T-helper 2 cell (primary cell): ENCODE measurements at places on chromosomes 3 and 15.

GRCh38 chr15:57769266-57769665 is 62.8 kb downstream of the POLR2M start:
- no peak for DNase-seq

GRCh38 chr3:118128886-118129285 is 905.8 kb downstream of the IGSF11 start:
- no peak for DNase-seq

DNA sequence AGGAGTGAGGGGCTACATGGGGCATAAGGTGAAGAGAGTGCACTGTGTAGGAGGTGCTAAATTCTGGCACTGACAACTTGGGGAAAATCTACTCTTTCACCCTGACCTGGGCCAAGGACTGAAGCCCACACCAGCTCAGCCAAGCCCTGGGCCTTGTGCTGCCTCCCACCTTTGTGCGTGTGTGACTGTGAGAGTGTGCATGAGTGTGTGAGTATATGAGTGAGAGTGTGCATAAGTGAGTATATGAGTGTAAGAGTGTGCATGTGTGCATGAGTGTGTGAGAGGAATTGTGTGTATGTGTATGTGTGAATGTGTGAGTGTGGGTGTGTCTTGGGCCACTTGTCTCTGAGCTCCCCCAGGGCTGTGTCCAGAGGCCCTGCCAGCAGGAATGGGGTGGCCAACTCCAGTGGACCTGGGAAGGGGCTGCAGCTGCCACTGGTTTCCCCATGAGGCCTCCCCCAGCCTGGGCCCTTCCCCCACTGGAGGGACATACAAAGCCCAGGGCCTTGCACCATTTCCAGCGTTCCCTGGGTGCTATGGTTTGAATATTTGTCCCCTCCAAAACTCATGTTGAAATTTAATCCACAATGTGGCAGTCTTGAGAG is 15.2 kb downstream of the C3orf22 start:
- no peak for DNase-seq

DNA sequence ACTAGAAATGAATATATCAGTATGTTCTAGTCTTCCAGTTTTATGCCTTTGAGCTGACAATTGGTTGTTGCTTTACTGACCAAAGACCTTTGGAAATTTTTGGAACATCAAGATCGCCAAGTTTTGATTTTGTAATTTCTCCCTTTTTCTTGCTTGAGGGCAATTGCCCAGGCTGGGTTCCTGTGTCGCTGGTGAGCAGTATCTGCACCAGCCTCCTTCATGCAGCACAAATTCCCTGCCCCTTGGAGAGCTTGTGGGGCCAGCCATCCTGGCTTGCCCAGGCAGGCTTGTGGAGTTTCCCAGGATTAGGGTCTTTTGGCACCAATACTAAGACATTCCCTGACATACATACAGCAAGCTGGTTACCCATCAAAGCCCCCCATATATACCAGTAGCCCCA is 37.9 kb upstream of the HACD2 start:
- DNase-seq: no peak

- no peak for DNase-seq
Observed at GRCh38 chr15:74222240-74223119, 13.6 kb upstream of the CCDC33 start.

GRCh38 chr15:92336419-92336987 is 57.2 kb upstream of the ST8SIA2 start:
- no peak for DNase-seq

DNA sequence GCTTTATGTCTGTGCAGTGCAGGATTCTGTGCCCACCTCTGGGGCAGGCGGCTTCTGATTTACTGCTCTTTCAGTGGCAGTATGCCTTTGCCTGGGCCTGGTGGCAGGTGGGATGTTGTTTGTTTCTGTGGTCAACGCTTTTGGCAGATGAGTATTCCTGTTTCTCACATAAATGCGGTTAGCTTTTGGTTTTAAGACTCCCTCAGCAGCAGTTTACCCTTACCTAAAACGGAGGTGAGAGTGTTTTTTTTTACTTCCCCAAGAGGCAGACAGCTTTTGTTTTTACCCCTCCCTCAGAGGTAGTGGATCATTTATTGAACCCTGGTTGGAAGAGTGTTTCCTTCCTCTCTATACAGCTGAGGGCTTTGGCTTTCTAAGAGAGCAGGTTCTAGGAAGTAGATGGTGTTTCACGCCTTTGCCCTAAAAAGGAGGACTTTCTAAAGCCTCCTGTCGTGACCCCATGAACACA is 134.1 kb upstream of the PLSCR5 start:
- no peak for DNase-seq

DNA sequence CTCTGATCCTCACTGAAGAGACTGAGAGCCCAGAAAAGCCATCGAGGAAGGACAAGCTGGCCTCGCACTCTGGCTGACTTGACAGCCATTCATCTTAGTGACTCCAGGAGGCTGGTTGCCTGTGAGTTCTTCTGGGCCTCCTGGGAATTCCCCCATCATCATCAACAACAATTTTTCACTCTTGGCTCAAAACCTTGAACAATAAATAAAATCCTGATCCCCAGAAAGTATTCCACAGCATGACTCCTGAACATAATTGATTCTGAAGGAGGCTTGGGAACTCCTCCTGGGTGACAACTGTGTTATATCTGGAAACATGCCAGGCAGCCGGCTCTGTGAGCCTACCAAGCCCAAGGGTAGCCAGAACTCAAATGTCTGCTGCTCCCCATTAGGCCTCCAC is 188.6 kb downstream of the SHQ1 start:
- no peak for DNase-seq

- no peak for DNase-seq
Observed at GRCh38 chr3:194609601-194610000, 23.6 kb downstream of the TMEM44 start.

DNA sequence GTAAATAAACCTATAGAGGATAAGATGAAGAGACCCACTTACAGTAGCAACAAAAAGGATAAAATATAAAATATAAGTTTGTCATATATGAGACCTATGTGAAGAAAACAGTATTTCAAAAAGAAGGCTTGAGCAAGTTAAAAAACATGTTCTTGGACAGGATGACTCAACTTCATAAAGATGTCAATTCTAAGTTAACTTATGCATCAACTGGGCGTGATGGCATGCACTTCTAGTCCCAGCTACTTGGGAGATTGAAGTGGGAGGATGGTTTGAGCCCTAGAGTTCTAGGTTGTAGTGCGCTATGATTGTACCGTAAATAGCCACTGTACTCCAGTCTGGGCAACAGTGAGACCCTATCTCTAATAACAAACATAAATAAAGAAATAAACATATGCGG is 59.7 kb downstream of the PDCD6IP start:
- no peak for DNase-seq

DNA sequence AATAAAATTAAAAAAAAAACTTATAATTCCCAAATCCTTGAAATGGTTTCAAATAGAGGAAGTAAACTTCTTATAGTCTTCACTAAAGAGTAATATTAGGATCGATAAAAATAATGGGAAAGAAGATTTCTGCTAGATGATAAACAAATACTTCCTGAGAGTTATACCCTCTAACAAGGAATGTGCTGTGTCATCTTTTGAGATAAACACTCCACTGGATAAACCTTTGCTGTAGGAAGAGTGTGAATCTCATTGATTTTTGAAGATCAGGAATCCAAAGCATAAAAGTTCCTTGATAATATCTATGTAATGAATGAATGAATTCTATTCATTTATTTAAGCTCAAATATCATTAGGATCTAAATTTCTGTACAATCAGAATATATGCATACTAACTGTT is 161.0 kb upstream of the GBE1 start:
- DNase-seq: no peak

GRCh38 chr3:100602506-100603444 is 6.6 kb upstream of the ADGRG7 start:
- DNase-seq: no peak

DNA sequence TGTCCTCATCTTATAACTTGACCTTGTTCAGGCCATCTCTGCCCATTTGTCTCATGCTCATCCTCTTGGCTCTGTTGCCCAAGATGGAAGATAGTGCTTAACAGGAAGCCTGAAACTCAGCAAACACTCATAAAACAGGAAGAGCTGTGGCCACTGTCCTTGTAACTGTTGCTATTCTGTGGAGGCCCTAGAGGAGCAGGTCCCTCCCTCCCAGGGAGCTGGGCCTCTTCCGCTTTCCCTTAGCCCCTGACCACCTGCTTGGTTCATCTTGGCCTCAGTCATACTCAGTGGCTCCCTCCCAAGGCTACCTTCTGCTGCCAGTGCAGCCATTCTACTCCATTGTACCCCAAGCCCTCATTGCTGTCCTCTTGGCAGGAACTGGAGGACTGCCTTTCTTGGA is 3.5 kb downstream of the MAPKAPK3 start:
- no peak for DNase-seq

GRCh38 chr3:130658678-130659077 is 88.0 kb downstream of the PIK3R4 start:
- DNase-seq: no peak

DNA sequence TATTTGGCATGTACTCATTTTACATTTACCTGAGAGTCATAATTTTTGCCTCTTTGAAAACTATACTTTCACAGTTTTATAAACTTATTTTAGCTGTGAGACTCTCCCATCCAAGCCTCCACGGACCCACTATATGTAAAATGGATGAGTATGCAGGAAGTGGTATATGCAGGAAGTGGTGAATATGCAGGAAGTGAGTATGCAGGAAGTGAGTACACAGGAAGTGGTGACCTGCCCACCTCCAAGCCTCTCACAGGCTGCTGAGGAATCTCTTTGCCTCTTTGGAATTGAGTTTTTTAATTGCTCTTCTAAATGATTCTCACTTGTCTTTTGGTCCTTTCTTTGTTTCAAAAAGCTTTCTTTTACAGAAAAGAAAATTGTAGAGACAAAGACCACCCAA is 85.2 kb downstream of the KBTBD8 start:
- DNase-seq: peak; percentile 5

DNA sequence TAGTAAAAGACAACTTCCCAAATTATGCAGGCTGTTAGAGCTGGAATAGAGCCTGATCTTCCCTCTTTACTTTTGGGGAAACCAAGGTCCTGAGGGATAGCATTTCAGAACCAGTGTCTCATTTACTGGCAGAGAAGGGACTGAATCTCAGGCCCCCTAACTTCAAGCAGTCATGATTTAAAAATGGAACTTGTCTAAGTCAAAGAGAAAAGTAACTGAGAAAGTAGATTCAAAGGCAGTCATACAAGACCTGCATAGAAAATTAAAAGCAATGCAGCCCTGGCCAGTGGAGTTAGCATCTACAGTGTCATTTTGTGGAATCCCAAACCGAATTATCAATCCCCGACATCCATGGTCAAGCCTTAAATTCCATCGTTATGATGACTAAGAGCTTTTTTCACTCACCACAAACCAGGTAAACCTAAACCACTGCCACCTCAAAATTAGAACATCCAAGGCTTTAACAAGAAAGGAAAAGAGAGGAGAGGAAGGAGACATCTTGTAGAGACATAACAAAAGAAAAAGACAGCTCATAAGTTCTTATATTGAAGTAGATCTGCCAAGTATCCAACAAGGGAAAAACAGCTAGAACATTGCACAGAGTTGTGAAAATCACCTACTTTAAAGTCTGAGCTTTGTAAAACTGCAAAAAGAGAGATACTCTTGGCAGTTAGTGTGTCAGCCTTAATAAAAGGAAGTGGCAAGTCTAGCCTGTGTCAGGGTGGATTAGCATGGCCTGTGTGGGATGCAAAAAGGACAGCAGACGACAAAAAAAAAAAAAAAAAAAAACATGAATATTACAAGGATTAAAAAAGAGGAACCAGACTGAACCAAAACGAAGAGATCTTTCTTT is 54.1 kb upstream of the CCR2 start:
- DNase-seq: no peak
